Epithelial cell of alveolus of lung (primary cell): ENCODE measurements at places on chromosomes 2 and 18. TPM values are rescaled to one million over a fixed set of nuclear protein-coding genes. Genes with fewer than 3 reads are reported as not detected.

The ANKRD62 gene
- total RNA-seq: not detected in 2 replicates

The EML6 gene
- 0.65 TPM in 1 of 2 replicates, not detected in the other for total RNA-seq

The ALPI gene
- total RNA-seq: not detected in 2 replicates

The ZAP70 gene
- not detected in 2 replicates for total RNA-seq

The FRZB gene
- total RNA-seq: 0.52 and 0.64 TPM in 2 replicates

The MAP4K4 gene
- 83.9 and 109 TPM in 2 replicates for total RNA-seq

The CAVIN2 gene
- total RNA-seq: 6.5 and 16.9 TPM in 2 replicates

The TMEM198 gene
- 0.78 and 9.2 TPM in 2 replicates for total RNA-seq

The MERTK gene
- total RNA-seq: 1.0 and 2.7 TPM in 2 replicates

The ALPG gene
- total RNA-seq: not detected in 2 replicates

The ANKRD30BL gene
- total RNA-seq: not detected in 2 replicates

The MYO5B gene
- 2.3 TPM in 1 of 2 replicates, not detected in the other for total RNA-seq

The ANKRD29 gene
- total RNA-seq: 0.16 and 2.3 TPM in 2 replicates

The MAP3K19 gene
- not detected in 2 replicates for total RNA-seq

The SP5 gene
- not detected in 2 replicates for total RNA-seq

The VWA3B gene
- not detected in 2 replicates for total RNA-seq

The CELF4 gene
- not detected in 2 replicates for total RNA-seq

The GKN2 gene
- not detected in 2 replicates for total RNA-seq

The REG3G gene
- not detected in 2 replicates for total RNA-seq

The GPAT2 gene
- total RNA-seq: 0.08 and 4.9 TPM in 2 replicates

The LRATD1 gene
- 0.64 and 3.5 TPM in 2 replicates for total RNA-seq

The FIGN gene
- 1.0 and 5.3 TPM in 2 replicates for total RNA-seq

The SLC9A2 gene
- total RNA-seq: not detected in 2 replicates

The CPO gene
- total RNA-seq: not detected in 2 replicates

The TTN gene
- total RNA-seq: under 0.01 and 2.4 TPM in 2 replicates

The ZNF396 gene
- 0.78 and 1.4 TPM in 2 replicates for total RNA-seq

The TMEM200C gene
- 2.5 and 7.7 TPM in 2 replicates for total RNA-seq
